Left hindlimb (tissue), 1 donor: ENCODE measurements at places on chromosomes 6 and 20.

DNA sequence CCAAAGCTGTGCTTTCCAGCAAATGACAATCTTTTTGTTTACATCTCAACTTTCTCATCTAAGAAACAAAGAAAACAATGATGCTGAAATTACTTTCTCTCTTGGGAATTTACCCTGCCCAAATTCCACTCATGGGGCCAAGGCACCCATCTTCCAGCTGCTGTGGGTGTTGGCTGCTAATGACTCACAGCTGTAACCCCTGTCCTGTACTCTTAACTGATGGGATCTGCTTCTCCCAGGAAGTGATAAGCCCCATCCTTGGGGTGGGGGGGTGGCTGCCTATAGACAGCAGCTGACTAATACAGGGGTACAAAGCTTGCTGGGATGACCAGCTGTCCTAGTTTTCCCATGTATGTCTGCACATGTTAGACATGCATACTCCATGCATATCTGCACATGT, 938.6 kb downstream of the C6orf118 start:
- DNase-seq, result no peak

DNA sequence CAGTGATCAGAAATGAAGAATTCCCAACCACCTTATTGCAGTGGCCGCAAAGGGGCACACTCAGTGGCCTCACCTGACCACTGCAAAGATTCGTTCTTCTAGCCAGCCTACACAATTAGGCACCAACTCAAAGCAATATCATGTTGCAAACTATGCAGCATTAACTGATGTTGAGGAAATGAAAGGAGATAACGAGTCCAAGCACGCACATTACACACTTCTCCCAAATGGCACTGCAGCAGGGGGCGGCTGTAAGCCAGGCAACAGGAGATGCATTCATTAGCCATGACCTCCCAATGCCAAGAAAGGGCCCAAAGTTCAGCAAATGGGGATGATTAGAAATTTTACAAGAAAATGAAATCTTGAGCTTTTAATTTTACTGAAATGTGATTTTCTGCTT, 39.3 kb downstream of the ATXN1 start:
- DNase-seq, result no peak

DNA sequence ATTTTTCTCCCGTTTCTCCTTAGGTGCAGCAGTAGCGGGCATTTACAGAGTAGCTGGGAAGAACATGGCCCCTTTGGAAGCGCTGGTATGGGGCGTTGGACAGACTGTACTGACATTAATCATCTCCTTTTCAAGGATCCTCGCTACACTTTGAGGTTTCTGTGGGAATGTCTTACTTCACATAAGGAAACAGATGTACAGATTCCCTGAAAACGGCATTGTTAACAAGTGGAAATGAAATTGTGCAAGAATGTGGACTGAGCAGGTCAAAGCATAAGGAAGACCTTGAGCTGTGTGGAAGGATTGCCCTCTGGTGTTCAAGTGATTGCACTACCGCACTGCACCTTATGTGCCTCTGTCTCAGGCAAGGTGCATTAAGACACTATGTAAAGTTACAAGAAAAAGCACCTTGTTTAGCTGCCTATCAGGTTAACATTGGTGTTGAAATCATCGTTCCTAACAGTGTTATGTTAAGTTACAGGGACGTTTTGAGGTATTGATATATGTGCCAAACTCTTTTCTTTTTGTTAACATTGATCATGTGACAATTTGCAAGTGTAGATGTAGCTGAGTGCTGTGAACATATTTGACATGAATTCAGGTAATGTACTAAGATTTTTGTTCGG, 38.0 kb downstream of the TMEM170B start:
- peak; percentile 48 for DNase-seq

DNA sequence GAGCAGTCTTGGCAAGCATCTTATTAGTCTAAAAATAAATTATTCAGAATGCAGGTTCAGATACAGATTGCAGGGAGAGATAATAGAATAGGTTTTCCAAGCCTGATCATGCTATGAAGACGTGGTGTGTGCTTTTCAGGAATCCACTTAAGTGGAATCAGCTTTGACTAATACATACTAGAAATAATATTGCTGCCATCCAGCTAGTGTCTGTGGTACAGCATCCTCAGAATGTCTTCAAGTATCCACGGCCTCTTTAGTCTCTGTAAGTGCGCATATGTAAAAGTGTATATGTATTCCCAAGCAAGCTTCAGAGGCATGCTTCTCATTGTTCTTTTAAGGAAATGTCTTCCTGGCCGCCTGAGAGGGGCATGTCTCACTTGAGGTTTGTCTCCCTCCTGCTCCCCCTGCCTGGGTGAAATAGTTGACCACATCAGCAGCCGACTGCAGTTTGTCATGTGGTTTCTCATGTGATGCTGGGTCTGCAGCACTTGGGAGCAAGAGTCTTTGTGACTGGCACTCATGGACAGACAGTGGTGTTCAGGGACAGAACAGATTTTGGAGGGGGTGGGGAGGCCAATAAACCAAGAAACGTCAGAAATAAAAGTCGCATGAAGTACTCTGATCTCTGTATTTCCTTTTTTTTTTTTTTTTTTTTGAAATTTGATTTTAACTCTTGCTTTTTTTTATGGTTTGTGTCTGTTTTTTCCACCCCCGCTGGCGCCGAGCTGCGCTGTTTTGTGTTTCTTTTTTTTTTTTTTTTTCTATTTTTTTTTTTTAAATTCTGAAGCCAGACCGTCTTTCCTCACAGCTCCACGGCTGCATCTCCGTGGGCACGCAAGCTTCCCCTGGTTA, 150.8 kb downstream of the PRL start:
- peak; percentile 71 for DNase-seq

GRCh38 chr6:165218829-165219228, 90.6 kb downstream of the C6orf118 start:
- no peak for DNase-seq

DNA sequence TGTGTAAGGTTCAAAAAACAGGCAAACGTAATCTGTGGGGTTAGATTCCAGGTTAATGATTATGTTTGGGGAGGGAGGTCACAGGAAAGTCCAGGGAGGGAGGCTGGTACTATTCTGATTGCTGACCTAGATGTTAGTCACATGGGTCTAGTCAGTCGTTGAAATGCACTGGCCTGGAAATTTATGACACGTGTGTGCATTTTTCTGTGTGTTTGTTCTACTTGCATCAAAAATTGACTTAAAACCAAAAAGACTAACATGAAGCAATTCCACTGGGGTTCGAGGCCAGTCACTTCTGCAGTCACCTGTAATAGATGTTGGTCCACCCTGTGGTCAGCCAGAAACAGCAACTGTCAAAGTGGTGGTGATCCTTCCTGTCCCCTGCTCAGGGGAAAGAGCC, 104.2 kb upstream of the MLN start:
- DNase-seq, result no peak

GRCh38 chr6:112407101-112407590, 60.0 kb downstream of the RFPL4B start:
- DNase-seq, result no peak

GRCh38 chr6:137494988-137495702, 951 bp upstream of the OLIG3 start:
- no peak for DNase-seq

DNA sequence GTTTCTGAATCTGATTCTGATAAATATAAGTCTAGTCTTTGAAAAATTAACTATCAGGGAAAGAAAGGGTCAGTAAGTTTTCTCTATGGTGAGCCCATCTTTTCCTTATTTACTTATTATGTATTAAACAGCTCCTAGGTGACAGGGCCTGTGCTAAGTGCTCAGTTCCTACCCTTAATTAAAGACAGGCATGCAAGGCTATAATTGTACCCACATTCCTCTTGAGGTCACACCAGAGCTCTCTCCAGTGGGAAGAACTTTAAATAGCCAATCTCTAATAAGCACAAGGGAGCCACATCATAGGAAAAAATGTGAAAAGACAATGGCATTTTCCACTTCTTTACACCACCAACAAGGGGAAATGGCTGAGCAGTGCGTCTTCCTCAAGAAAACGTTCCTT, 421.8 kb upstream of the SLC35B3 start:
- DNase-seq, result no peak

DNA sequence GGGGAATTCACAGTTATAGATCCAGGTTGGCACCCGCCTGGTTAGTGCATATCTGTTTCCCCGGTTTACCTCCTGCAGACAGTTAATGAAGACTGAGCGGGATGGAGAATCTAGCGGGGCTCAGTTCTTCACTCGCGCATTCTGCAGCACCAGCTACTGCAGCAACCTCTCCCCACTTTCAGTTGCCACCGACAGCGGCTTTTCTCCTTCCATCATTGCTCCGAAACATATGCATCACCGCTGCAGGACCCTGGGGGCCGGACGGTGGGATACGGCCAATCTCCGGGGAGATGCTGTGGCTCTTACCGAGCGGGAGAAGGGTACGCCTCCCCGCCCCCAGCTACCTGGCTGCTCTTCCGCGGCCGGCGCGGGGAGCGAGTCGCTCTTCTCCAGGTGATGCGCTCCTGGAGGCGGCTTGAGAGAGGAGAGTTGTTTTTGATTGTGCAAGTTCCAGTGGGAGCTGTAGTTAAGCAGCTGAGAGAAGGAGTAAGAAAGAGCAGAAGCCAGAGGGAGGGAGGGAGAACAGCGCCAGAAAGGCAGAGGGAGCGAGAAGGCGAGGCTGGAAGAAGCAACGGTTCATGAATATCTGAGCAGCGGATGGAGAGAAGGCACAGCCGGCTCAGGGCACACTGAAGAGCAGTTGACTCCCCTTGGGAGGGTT, at the start of gene SGK1:
Gene SGK1 (minus strand): TSS at position 642 of the 661 bp plus-strand sequence. CDS start 652 bp downstream, outside the sequence.
- DNase-seq, result peak; percentile 49

GRCh38 chr6:76439811-76440210, 367.3 kb upstream of the IMPG1 start:
- DNase-seq, result no peak

GRCh38 chr20:997016-997415, 5.1 kb downstream of the RSPO4 start:
- no peak for DNase-seq

DNA sequence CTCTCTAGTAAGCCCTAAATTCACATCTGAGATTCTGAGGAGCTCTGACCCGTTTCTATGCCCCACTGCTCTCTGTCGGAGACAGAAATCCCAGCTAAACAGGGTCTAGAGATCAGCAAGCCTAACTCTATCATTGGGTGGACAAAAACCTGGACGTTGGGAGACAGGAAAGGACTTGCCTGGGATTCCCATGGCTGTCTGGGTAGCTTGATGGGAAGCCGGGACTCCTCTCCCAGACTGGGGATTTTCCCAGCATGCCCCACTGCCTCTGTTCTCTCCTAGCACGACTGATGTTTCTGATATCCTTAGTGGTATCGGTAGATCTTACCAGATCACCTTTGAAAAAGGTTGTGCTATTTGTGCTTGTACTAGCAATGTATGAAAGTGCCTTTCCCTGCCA, 22.9 kb downstream of the DUSP22 start:
- DNase-seq, result no peak

- DNase-seq, result no peak
Measured at GRCh38 chr6:10375391-10375969, 39.4 kb downstream of the TFAP2A start.

DNA sequence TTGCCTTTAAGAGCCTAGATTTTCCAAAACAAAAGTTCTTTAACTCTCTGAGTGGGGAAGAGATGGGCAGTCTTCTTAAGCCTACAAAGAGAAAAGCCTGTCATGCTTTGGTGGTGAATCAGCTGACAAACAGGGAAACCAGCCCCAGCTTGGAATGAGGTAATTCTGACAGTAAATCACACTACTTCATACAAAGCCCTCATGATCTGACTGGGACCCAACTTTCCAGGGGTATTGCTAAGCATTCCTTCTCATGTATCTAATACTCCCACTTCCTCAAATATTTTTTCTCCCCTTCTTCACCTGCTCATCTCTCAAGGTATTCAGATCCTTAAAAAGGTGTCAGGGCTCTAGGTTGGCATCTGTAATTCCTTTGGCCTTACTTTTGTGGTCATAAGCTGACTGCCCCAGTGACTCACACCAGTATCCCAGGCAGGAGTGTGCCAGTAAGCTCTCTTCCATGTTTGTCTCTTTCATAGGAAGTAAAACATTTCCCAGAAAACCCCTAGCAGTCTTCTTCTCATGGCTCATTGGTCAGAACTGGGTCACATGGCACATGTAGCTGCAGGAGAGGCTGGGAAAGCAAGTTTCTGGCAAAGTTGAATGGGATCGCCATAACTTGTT, 15.0 kb upstream of the TBC1D22B start:
- DNase-seq, result no peak

- DNase-seq, result no peak
Measured at GRCh38 chr6:100185615-100186014, 191.6 kb upstream of the MCHR2 start.

DNA sequence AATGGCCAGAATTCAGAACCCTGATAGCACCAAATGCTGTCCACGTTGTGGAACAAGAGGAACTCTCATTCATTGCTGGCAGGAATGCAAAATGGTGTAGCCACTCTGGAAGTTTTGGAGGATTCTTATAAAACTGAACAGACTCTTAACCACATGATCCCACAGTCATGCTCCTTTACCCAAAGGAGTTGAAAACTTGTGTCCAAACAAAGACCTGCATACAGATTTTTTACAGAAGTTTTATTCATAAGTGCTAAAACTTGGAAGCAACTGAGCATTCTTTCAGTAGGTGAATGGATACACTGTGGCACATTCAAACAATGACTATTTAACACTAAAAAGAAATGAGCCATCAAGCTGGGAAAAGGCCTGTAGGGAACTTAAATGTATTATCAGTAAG, 32.5 kb downstream of the PREP start:
- no peak for DNase-seq

- no peak for DNase-seq
Measured at GRCh38 chr6:104984831-104985230, 27.9 kb downstream of the LIN28B start.

GRCh38 chr6:145075425-145075824, 659.9 kb downstream of the EPM2A start:
- DNase-seq, result no peak

DNA sequence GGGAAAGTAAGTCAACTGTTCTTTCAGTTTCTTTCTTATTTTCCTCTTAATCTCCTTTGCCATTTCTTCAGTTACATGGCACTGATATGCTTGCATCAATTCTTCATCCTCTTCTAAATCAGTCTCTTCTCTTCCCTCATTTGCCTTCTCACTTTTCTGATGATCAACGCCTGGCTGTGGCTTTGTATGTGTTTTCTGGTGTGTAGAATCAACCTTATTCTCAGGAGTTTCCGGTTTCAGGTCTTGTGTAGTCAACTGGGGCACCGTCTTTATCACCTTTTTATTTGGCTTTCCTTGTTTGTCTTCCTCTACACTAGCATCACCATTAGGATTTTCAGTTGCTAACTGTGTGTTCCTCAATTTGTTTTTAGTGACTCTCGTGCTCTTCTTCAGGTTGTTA, 31.6 kb downstream of the AHI1 start:
- DNase-seq, result no peak
